ENCODE measurements at places on chromosomes 11 and 22.

- no peak for DNase-seq
Measured at GRCh38 chr11:113296447-113297205, 17.8 kb upstream of the TTC12 start.

- DNase-seq, result peak; percentile 64
Measured at GRCh38 chr11:72535194-72535547, 100.8 kb upstream of the CLPB start.

- no peak for DNase-seq
Measured at GRCh38 chr11:130042093-130042591, 27.6 kb upstream of the APLP2 start.

- no peak for DNase-seq
Measured at GRCh38 chr11:33179348-33179803, 18.1 kb upstream of the CSTF3 start.

GRCh38 chr11:127632546-127632945 is 632.0 kb upstream of the KIRREL3 start:
- DNase-seq, result no peak

GRCh38 chr22:48819961-48820360 is 1007.7 kb downstream of the BRD1 start:
- peak; percentile 37 for DNase-seq

GRCh38 chr22:46842606-46843005 is 80.2 kb downstream of the TBC1D22A start:
- peak; percentile 31 for DNase-seq

GRCh38 chr11:41316751-41317150 is 142.7 kb downstream of the LRRC4C start:
- no peak for DNase-seq

DNA sequence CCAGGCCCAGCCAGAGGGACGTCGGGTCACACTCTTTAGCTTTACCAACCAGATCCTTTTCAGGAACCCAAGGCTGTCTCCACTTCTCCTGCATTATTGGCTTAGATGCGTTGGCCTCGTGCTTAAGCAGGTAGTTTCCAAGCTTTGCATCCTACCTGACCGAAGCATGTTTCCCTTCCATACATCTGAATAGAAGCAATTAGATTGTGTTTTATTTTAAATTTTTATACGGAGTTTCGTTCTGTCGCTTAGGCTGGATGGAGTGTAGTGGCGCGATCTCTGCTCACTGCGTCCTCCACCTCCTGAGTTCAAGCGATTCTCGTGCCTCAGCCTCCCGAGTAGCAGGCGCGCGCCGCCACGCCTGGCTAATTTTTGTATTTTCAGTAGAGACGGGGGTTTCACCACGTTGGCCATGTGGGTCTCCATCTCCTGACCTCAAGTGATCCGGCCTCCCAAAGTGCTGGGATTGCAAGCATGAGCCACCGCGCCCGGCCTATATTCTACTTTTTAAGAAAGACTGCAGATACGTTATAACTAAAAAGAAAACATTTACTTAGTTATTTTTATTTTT is 677 bp downstream of the DYNC2H1 start:
- DNase-seq, result peak; percentile 48

GRCh38 chr22:26416670-26417276 is 12.3 kb upstream of the ASPHD2 start:
- DNase-seq, result peak; percentile 98

DNA sequence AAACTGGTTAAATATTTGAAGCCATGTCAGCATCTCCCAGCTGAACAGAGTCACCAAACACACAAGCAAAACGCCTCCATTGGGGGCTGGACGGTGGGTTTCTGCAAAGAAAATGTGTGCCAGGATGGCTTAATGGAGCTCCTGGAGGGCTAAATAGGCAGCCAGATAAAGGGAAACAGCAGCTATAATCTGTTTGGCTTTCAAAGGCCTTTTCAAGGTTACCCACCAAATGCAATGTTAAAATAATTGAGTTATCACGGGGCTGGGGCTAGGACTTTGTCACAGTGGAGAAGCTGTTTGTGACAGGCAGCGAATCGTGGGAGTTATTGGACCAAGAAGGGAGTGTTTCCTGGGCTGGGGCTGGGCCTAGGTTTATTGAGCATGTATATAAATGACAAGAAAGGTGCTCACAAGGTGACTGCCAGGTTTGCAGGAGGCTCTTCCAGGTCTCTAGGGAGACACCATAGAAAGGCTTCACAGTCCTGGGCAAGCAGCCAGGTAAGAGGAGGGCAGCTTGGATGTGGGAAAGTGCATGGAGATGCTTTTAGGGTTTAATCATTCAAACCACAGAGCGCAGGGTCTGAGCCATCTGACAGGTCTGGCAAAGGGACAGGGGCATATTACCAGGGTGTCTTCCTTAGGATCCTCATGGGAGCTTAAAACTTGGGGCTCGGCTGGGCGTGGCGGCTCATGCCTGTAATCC is 28.3 kb downstream of the GRIK4 start:
- DNase-seq, result no peak

DNA sequence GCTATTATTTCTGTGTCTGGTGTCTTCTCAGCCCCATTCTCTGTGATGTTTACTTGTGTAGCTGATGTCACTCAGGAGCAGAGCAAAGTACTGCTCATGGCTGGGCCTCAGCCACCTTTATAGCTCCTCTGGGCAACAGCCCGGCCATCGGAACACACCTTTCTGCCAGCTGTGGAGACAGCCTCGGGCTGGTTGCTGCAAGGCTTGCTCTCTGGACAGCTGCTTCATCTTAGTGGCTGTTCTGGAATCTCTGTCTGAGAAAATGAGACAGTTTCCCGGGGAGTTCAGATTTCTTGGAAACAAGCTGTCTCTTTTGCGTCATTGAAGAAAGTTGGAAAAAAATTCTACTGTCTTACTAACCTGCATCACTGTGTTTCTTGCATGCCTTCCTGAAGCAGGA is 20.0 kb downstream of the THY1 start:
- no peak for DNase-seq

DNA sequence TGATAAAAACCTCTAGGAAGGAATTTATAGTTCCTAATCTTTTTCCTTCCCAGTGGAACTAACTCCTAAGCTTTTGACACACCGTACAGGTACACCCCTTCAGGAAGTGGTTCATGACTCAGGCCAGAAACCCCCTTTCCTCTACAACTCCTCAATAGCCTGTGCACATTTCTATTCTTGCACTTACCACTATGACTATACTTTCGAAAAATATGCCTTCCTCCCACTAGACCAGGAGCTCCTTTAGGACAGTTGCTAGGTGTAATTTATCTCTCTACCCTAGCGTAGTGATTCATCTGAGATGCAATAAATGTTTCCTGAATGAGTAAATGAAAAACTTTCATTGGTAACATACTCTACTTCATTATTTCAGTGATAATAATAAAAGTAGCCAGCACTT is 14.5 kb downstream of the MAP6 start:
- DNase-seq, result no peak

GRCh38 chr11:129996113-129996870 is 6.3 kb downstream of the PRDM10 start:
- no peak for DNase-seq

GRCh38 chr22:36911887-36912661 is 1.4 kb upstream of the CSF2RB start:
- DNase-seq, result peak; percentile 81

GRCh38 chr11:15745266-15745665 is 611.1 kb downstream of the SOX6 start:
- no peak for DNase-seq

- no peak for DNase-seq
Measured at GRCh38 chr22:22049684-22050083, 67.1 kb upstream of the TOP3B start.

GRCh38 chr11:96254854-96255253 is 88.1 kb downstream of the MAML2 start:
- DNase-seq, result no peak

- no peak for DNase-seq
Measured at GRCh38 chr11:87258171-87258833, 220.6 kb downstream of the TMEM135 start.

GRCh38 chr11:15674756-15675155 is 560.0 kb downstream of the INSC start:
- no peak for DNase-seq

DNA sequence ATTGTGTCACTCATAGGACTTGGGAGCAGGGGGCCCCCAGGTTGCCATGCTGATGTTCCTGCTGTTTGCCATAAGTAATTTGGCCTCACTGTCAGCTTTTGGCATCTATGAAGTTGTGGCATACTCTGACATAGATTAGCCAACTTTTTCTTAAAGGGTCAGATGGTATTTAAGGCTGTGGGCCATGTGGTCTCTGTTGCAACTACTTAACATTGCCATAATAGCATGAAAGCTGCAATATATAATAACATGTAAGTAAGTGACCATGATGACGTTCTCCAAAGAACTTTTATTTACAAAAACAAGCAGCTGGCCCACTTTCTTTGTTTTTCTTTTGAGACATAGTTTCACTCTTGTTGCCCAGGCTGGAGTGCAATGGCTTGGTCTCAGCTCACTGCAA is 2.2 kb upstream of the TMEM216 start:
- DNase-seq, result no peak

GRCh38 chr22:44968736-44969135 is 41.1 kb downstream of the PHF21B start:
- no peak for DNase-seq

GRCh38 chr11:134545521-134545920 is 133.5 kb upstream of the B3GAT1 start:
- DNase-seq, result peak; percentile 33

DNA sequence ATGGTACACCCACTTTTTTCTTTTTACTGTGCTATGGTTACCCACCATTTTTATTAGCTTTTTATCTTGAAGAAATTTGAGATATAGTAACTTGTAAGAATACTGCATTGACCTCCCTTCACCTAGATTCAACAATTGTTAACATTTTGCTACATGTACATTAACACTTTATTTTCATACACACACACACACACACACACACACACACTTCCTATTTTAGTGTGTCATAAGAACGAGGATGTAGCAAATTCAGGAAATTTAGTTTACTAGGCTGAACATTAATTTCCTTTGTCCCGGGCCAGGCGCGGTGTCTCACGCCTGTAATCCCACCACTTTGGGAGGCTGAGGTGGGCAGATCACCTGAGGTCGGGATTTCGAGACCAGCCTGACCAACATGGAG is 1.1 kb upstream of the ATP6V1E1 start:
- DNase-seq, result no peak

DNA sequence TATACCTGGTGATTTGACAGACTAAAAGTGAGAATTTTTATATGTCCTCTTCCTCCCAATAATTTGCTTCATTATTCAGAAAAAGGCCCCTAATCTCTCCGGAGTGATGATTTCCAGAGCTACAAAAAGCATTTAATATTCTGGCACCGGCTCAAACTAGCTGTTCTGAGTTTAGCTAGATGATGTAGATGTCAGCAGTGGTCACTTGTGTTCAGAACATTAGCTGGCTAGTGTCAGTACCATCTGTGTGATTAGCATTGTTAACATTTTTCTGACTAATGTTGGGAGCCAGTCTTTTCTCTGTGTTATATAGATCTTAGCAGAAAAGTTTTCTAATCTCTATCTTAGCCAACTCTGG is 68.7 kb upstream of the RRM1 start:
- DNase-seq, result no peak

GRCh38 chr11:18390088-18390487 is 4.3 kb upstream of the LDHA start:
- DNase-seq, result no peak

DNA sequence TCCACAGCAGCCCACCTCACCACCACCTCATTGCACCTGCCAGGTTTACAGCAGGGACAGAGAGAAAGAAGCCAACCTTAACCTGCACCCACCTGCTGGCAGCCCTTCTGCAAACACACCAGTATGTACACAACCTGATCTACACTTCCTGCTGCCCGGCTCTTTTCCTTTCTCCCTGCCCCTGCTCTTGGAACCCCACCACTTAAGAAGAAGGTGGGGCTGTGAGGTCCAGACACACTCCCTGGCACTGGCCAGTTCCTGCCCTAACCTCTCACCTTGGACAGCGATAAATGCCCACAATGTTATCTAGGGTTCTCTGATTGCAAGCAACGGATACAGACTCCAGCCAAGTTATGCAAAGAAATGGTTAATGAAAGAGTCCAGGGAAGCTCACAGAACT is 10.8 kb upstream of the SLC35C1 start:
- no peak for DNase-seq

GRCh38 chr11:90493379-90493778 is 270.5 kb upstream of the CHORDC1 start:
- no peak for DNase-seq

DNA sequence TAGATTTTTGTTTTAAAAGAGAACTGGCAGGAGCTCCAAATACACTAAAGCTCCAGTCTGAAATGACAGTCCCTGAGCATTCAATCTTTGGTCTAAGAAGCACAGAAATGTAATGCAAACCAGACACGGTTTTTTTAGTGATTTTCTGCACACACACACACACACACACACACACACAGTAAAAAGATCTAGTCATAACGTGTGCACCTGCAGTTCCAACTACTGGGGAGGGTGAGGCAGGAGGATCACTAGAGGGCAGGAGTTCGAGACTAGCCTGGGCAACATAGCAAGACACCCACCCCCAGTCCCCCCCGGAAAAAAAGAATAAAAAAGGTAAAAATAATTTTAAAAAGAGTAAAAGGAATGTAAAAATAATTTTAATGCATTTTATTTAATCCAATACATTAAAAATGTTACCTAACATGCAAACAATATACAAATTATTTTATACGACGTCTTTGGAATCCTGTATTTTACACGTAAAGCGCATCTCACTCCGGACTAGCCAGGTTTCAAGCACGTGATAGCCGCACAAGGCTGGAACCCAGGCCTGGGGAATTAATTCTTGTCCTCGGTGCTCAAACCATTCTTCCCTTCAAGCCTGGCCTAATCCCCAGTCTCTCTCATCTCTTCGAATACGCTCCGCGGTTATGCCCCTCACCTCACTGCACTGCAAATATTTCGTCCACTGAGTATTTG is 762 bp upstream of the TBC1D22A start:
- no peak for DNase-seq

- DNase-seq, result no peak
Measured at GRCh38 chr22:37416827-37417226, 10.5 kb downstream of the ELFN2 start.

GRCh38 chr11:1864231-1864630 is 11.3 kb downstream of the LSP1 start:
- no peak for DNase-seq

- DNase-seq, result no peak
Measured at GRCh38 chr11:108237058-108237481, 14.2 kb downstream of the ATM start.

DNA sequence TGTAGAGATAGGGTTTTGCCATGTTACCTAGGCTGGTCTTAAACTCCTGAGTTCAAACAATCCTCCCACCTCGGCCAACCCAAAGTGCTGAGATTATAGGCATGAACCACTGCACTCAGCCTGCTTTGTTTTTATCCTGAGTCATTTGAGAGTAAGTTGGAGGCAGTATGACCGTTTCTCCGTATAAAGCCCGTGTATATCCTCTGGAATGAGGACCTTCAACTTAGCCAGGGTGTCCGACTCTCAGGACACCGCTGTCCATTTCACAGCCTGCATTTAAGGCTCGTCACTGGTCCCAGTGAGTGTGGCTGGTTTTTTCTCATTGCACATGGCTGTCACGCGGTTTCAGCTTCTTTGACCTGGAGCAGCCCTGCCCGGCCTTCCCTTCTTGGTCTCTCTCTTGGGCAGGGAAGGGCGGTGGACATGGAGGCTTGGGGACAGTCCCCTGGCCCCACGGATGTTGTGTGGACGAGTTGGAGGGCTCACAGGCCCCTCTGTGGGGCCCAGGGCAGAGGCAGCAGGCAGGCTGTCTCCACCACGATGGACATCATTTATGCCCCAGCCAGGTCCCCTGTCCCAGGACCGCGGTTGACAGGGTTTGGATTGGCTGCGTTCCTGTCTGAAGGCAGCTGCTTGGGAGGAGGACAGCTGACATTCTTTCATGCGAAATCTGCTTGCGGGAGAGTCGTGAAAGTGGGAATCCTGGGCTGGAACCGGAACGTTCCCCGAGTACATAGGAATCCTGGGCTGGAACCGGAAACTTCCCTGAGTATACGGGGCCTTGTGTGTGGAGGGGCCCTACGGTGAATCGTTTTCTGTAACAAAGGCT is 93.3 kb downstream of the KCNQ1 start:
- no peak for DNase-seq
